ENCODE measurements at places on chromosomes 16 and 17. TPM values are rescaled to one million over a fixed set of nuclear protein-coding genes. Genes with fewer than 3 reads are reported as not detected.

The FAM20A gene
- total RNA-seq: not detected

- no peak for DNase-seq
These were observed 4.2 kb downstream of the NDUFAF8 start for GRCh38 chr17:81243333-81243664.

The PPM1E gene
- 0.05 TPM for total RNA-seq

- no peak for DNase-seq
These were observed 917 bp downstream of the CTRL start for GRCh38 chr16:67930678-67931211.

GRCh38 chr17:72466199-72466598, 345.4 kb downstream of the SOX9 start:
- no peak for DNase-seq
